ENCODE measurements at places on chromosomes 2 and 18.

DNA sequence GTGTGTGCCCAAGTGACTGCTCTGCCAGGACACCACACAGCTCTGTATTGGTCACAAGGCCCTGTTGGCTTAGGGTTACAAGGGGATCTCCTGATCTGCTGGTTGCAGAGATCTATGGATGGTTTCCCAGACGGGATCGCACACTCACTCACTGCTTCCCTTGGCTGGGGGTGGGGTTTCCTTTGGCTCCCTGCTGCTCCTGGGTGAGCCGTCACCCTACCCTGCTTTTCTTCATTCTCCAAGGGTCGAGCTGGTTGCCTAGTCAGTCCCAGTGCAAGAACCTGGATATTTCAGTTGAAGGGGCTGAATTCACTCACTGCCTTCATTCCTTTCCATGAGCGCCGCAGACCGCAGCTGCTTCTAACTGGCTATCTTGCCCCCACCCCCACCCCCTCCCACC, 56.3 kb downstream of the GTF3C3 start:
- DNase-seq: no peak

DNA sequence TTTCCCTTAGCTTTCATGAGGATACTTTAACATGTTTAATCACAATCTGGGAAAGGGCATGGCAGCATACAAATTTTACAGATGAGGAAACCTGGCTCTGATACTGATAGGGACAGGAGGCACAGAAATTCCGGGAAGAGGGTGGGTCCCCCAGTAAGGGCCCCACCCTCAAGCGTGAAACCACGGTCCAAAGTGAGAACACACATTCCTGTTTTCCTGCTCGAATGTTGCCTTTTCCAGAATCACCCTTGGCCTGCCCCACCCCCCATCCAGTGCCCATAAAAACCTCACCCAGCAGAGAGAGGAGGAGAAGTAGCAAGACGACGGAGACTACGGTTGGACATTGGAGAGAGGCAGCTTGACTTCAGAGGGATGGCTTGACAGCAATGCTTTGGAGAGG, 98.2 kb downstream of the HIBCH start:
- DNase-seq: no peak

DNA sequence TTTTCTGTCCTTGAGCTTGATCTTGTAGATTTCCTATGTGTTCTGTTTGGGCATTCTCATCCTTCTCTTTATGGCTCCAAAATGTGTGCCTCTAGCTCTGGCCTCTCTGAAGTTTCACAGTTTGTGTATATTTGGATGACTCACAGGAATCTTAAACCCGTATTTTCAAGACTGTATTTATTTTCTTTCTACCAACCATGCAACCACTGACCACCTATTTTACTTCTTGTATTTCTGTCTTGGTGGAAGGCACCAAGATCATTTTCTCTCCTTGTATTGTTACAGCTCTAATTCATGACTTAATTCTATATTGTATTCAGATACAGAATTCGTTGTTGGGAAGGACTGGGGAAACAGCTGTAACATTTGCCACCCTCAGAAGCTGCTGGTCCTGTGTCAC, 39.5 kb downstream of the ACSL3 start:
- DNase-seq: no peak

DNA sequence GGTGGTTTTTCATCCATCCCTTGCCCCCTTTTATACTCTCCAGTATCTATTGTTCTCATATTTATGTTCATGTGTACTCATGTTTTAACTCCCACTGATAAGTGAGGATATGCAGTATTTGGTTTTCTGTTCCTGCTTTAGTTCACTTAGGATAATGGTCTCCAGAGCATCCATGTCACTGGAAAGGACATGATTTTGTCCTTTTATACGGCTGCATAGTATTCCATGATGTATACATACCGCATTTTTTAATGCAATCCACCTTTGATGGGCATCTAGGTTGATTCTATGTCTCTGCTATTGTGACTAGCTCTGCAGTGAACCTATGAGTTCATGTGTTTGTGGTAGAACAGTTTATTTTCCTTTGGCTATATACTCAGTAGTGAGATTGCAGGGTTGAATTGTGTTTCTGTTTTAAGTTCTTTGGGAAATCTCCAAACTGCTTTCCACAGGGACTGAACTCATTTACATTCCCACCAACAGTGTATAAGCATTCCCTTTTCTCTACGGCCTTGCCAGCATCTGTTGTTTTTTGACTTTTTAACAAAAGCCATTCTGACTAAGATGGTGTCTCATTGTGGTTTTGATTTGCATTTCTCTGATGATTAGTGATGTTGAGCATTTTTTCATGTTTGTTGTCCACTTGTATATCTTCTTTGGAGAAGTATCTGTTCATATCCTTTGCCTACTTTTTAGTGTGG, 420.2 kb downstream of the THSD7B start:
- DNase-seq: no peak
